Adrenal gland (tissue), 19 donors: ENCODE measurements at places on chromosomes 11 and 22. TPM values are rescaled to one million over a fixed set of nuclear protein-coding genes. Genes with fewer than 3 reads are reported as not detected.

DNA sequence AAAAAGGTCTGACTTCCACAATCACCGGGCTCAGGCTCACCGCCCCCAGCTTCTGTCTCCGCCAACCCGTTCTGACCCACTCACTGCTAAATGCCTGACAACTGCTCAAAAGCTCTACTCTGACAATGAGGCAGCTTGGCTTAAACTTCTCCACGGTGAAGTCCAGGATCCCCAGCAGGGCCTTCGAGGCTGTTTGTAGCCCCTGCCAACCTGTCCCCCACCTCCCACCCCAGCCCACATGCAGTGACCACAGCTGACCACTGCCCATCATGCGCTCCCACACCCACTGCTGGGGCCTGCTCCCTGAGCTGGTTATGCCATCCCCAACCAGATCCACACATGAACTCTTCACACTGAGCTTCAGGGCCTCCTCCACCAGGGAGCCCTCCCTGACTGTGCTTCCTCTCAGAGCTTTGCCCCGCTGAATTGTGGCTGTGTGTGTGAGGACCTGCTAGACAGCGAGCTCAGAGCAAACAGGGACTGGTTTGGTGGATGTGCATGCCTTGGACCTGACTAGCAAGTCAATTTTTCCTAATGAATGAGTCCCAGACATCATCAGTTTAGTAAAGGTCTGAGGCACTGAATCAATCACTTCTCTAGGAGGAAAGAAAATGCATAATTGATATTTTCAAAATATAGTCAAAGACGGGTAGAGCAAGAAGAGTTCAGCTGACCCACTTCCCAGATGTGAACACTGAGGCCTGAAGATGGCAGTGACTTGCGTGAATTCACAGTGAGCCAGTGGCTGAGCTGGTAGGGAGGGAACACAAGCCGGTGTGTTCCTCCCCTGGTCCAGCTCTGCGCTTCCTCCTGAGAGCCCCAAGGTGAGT is 7.7 kb downstream of the LRRC32 start:
- no peaks in the 10 kb centered on the region for H3K4me1 ChIP-seq
- no peaks in the 10 kb centered on the region for H3K27me3 ChIP-seq
- no peak overlapping the region for H3K4me3 ChIP-seq

GRCh38 chr11:75635066-75635862 is 33.6 kb downstream of the MAP6 start:
- no peak overlapping the region for H3K4me3 ChIP-seq
- DNase-seq = no peak
- no peaks in the 10 kb centered on the region for H3K27me3 ChIP-seq
- H3K36me3 ChIP-seq = no peaks in the 10 kb centered on the region
- peaks cover 13% of the 10 kb centered on the region for H3K4me1 ChIP-seq
- H3K27ac ChIP-seq = no peak overlapping the region

Gene LIPT2
- 7.0 TPM for polyA plus RNA-seq

- H3K36me3 ChIP-seq = no peaks in the 10 kb centered on the region
- no peak overlapping the region for H3K27ac ChIP-seq
These were observed 165.1 kb downstream of the MSANTD4 start for GRCh38 chr11:105856954-105857353.

GRCh38 chr11:12123273-12123672 is 12.9 kb downstream of the MICAL2 start:
- H3K4me3 ChIP-seq = no peak overlapping the region
- H3K36me3 ChIP-seq = no peaks in the 10 kb centered on the region
- H3K4me1 ChIP-seq = peaks cover 28% of the 10 kb centered on the region

DNA sequence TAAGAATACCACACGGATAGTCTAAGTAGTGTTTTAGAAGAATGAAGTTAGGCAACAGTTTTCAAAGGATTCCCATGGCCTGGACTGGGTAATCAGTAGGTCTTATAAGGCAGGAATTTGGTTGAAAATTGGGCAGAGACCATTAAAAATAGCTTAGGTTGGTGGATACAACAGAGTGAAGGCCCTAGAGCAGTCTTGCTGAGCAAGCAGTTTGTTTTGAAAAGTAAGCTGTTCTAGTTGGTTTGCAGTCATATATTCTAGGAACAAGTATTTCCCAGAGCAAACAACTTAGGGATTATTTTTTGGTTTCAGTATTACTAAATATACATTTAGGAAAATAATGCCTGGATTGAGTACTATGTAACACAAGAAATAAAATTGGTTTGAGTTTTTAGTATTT is 64.8 kb downstream of the MUC15 start:
- H3K27ac ChIP-seq = no peak overlapping the region
- DNase-seq = no peak
- H3K27me3 ChIP-seq = no peaks in the 10 kb centered on the region
- no peak overlapping the region for H3K4me3 ChIP-seq

Gene NLRP14
- not detected for polyA plus RNA-seq

Gene GAL
- 0.73 TPM for polyA plus RNA-seq

DNA sequence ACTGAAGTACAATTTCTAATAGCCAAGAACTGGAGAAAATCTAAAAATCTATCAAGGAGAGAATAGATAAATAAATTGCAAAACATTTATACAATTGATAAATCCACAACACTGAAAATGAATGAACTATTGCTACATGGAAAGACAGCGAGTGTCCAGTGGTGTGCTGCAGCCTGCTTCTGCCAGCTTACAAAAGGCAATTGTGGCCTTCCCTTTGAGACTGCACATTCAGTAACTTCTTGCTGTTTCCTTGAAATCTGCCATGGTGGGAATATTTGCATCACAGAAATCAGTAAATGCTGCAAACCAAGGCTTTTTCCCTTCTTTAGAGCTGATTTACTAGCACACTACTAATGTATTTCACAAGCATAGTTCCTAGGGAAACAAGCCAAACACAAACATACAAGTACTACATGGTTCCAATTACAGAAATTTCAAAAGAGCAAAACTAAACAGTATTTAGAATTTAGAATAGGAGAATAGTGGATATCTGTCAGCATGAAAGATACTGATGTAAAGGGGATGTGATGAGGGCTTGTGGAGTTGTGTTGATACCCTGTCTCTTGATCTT is 76.9 kb upstream of the TRIM77 start:
- no peak overlapping the region for H3K27ac ChIP-seq
- no peaks in the 10 kb centered on the region for H3K36me3 ChIP-seq
- no peak overlapping the region for H3K4me3 ChIP-seq
- no peaks in the 10 kb centered on the region for H3K4me1 ChIP-seq

GRCh38 chr11:32562839-32563599 is 20.6 kb upstream of the EIF3M start:
- H3K4me3 ChIP-seq = no peak overlapping the region
- no peaks in the 10 kb centered on the region for H3K27me3 ChIP-seq
- no peaks in the 10 kb centered on the region for H3K36me3 ChIP-seq

DNA sequence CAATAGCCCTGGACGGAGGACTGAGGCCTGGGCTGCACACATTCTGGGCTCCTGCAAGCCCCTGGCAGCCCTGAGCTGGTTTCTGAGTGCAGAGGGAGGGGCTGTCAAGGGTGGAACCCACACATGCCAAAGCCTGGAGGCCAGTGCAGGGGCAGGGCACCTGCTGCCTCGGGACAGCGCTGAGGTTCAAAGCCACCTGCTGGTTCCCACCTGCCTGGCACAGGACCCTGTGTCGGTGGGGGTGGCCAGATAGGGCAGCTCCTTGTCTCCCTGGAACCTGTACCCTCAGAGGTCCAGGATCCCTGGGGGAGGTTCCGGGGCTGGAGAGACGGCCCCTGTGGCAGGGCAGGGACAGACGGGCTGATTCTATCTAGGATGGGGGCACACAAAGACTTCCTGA is 40.8 kb downstream of the RTN4R start:
- H3K27ac ChIP-seq = no peak overlapping the region
- no peaks in the 10 kb centered on the region for H3K27me3 ChIP-seq
- no peak overlapping the region for H3K4me3 ChIP-seq
- H3K36me3 ChIP-seq = no peaks in the 10 kb centered on the region

Gene SOX6
- 2.7 TPM for polyA plus RNA-seq

DNA sequence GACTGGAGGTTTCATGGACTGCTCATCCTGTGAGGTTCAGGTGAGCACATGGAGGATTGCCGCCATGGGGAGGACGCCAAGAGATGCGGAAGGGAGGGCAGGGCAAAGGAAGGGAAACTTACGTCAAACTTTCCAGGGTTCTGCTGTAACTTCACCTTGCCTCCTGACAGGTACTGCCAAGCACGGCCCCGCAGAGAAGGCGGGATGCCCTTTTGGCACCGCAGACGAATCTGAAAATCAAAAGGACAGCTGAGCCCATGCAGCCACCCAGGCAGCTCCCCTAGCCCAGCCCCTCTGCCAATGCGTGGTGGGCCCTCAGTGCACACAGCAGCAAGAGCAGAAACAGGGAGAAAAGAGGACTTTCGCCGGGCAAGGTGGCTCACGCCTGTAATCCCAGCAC is 10.0 kb upstream of the CASTOR1 start:
- no peak overlapping the region for H3K4me3 ChIP-seq
- H3K36me3 ChIP-seq = no peaks in the 10 kb centered on the region
- H3K4me1 ChIP-seq = peaks cover 5% of the 10 kb centered on the region
- DNase-seq = no peak

- no peak overlapping the region for H3K4me3 ChIP-seq
- H3K36me3 ChIP-seq = no peaks in the 10 kb centered on the region
- DNase-seq = no peak
- H3K4me1 ChIP-seq = peaks cover 17% of the 10 kb centered on the region
- H3K27ac ChIP-seq = no peak overlapping the region
These were observed 3.4 kb downstream of the APOA1 start for GRCh38 chr11:116833816-116834534.

DNA sequence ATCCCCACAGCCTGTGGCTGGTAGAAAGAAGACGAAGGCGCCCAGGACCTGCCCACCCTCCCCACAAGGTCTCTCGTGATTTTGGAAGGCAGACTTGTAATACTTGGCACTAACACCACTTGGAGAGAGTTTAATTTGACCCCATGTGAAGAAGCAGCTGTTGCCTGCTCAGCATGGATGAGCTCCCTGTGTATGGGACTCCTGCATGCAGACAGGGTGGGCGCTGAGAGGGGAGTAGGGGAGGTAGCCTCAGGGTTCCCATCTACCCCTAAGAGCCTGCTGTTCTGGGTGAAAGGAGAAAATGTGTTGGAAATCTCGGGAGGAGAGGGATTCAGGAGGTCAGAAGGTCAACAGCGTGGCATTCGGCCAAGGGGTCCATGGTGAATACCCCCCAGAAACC is 625.9 kb downstream of the TBC1D22A start:
- DNase-seq = no peak
- H3K27ac ChIP-seq = no peak overlapping the region
- no peak overlapping the region for H3K4me3 ChIP-seq
- H3K27me3 ChIP-seq = no peaks in the 10 kb centered on the region
- no peaks in the 10 kb centered on the region for H3K36me3 ChIP-seq

Gene PTPRCAP
- 13.4 TPM for polyA plus RNA-seq

GRCh38 chr22:31230871-31231621 is 18.9 kb downstream of the LIMK2 start:
- peak; percentile 73 for DNase-seq
- H3K4me3 ChIP-seq = no peak overlapping the region
- H3K27me3 ChIP-seq = no peaks in the 10 kb centered on the region
- peaks cover 48% of the 10 kb centered on the region for H3K4me1 ChIP-seq
- H3K36me3 ChIP-seq = no peaks in the 10 kb centered on the region
- peak overlapping the region; percentile 77 for H3K27ac ChIP-seq

DNA sequence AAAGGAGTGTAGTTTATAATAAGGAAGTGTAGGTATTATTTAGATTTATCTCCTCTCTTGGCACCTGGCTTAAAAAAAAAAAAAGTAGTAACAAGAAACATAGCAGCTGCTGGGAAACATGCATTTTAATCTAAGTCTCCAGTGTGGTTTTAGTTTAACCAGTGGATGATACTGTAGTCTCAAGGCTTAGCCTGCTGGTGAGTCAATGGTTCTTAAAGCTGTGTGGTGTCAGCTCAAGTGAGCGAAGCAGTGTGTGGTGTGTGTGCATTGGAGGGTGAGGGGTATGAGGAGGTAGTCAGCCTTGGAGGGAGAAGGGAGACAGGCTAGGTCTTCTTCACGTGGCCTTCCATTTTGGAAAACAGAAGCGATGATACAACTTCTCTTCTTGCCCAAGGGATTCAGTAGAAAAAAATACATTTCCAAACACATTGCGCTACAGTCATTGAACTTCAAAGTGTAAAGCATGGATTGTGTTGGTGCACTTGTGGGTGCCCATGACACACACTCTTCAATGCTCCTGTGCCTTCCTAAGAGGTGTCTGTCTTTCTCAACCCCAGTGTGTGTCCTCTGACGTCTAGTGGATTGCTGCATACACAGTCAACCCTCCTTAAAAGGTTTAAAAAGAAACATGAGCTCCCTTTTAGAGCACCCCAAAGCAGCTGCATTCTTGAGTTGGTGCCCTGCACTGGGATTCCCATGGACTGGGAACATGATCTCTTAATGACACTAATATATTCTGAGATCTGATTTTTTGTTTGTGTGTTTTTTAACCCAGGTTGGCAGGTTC is 40.1 kb downstream of the ZBTB16 start:
- H3K27me3 ChIP-seq = no peaks in the 10 kb centered on the region
- no peak overlapping the region for H3K27ac ChIP-seq
- H3K36me3 ChIP-seq = no peaks in the 10 kb centered on the region
- H3K4me3 ChIP-seq = no peak overlapping the region
- no peak for DNase-seq

Gene SPON1
- 6.9 TPM for polyA plus RNA-seq

Gene LIF
- polyA plus RNA-seq = 1.4 TPM

DNA sequence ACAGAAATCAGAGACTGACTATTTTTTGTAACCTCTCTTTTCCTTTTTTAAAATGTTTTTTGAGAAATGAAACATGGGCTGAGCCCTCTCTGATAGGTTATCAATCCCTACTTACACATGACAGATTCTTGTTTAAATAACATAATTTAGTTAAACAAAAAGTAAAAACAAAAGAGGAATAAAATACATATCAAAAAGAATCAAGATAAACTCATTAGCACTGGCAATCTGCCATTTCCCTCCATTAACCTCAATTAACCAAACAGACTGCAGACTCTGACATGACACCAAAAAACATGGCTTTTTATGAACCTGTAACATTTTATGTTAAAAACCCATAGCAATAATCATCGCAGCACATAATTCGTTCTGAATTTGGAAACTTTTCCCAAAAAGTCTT is 284.4 kb upstream of the MTNR1B start:
- H3K4me1 ChIP-seq = no peaks in the 10 kb centered on the region
- H3K4me3 ChIP-seq = no peak overlapping the region
- H3K27ac ChIP-seq = no peak overlapping the region
- no peaks in the 10 kb centered on the region for H3K36me3 ChIP-seq
- DNase-seq = no peak
- no peaks in the 10 kb centered on the region for H3K27me3 ChIP-seq

GRCh38 chr11:57598831-57599155 is 1.3 kb downstream of the SERPING1 start:
- H3K27me3 ChIP-seq = no peaks in the 10 kb centered on the region
- DNase-seq = no peak
- peak overlapping the region; percentile 78 for H3K27ac ChIP-seq
- no peak overlapping the region for H3K4me3 ChIP-seq
- no peaks in the 10 kb centered on the region for H3K4me1 ChIP-seq
- no peaks in the 10 kb centered on the region for H3K36me3 ChIP-seq

GRCh38 chr11:70299636-70300035 is 29.1 kb downstream of the PPFIA1 start:
- DNase-seq = no peak
- no peaks in the 10 kb centered on the region for H3K27me3 ChIP-seq
- no peaks in the 10 kb centered on the region for H3K36me3 ChIP-seq

GRCh38 chr22:18067548-18068341 is 10.0 kb upstream of the PEX26 start:
- H3K27me3 ChIP-seq = no peaks in the 10 kb centered on the region
- DNase-seq = no peak
- no peak overlapping the region for H3K27ac ChIP-seq
- H3K4me3 ChIP-seq = no peak overlapping the region
- no peaks in the 10 kb centered on the region for H3K36me3 ChIP-seq
